ENCODE measurements at places on chromosomes 12 and 14.

- no peak for DNase-seq
Observed at GRCh38 chr12:91947459-91947858, 198.2 kb downstream of the BTG1 start.

DNA sequence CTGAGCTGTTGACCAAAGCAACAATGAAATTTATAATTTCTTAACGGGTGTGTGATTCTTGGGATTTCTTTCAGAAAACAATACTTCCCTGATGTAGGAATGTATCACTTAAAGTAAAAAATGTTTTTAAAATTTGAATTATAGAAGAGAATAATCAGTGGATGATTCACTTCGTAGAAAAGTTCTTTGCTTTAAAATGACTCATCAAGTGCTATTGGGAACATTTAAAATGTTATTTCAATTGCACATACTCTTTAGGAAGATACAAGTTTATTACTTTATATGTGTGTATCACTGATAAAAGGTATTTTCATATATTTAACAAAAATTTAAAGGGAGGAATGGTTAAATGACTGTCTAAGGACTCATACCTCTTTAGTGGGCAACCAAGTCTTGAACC is 155.3 kb downstream of the PDE3A start:
- DNase-seq, result no peak

- no peak for DNase-seq
Observed at GRCh38 chr12:105483691-105484090, 153.2 kb downstream of the C12orf75 start.

DNA sequence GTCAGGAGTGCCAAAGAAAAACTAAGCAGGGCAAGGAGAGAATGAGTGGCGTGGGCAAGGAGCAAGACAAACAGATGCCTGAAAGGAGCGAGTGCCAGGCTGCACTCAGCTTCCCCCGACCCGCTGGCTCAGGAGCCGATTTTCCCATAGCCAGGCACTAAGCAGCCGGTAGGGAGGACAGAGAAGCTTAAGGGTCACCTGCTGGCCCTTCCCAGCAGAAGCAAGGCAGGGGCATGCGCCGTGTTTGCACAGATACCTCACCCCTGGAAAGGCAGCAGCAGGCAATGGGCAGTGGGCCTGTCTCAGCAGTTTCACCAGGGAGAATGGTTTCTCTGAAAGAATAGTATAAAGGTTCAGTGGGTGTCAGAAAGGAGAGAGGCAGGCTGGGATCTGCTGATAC is 104.9 kb upstream of the FKBP4 start:
- DNase-seq, result no peak

DNA sequence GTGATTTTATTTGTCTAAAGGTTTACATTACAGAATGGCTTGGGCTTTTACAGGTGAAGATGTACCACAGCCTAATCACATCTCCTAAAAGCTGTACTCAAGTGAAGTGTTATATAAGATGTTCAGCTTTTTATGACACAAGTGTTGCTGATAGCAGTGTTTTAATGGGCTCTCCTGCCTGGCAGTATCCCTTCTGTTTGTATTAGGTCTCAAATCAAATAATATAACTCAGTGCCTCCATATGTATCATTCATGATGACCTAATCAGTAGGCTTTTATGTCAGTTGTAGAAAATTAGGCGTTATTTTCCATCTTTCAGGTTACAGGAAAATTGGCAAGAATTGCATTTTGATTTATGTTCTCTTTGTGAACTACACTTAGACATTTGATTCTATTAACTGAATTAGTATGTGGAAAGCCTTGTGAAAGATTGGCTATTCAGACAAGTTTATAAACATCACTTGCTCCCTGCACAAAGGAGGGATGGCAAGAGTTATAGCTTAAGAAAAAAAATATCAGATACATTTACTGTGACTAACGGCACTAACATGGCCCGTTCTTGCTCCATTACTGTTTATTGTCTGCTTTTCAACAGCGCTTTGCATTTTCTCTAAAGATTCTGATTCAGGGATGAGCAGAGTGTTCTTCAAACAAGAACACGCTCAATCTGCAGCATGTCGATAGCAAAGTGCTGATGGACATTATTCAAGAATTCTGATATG is 143.7 kb upstream of the DIO2 start:
- DNase-seq, result no peak

- DNase-seq, result no peak
Observed at GRCh38 chr12:75212072-75212471, 2.4 kb upstream of the KCNC2 start.

GRCh38 chr12:129771238-129771637 is 132.6 kb downstream of the TMEM132D start:
- DNase-seq, result no peak

DNA sequence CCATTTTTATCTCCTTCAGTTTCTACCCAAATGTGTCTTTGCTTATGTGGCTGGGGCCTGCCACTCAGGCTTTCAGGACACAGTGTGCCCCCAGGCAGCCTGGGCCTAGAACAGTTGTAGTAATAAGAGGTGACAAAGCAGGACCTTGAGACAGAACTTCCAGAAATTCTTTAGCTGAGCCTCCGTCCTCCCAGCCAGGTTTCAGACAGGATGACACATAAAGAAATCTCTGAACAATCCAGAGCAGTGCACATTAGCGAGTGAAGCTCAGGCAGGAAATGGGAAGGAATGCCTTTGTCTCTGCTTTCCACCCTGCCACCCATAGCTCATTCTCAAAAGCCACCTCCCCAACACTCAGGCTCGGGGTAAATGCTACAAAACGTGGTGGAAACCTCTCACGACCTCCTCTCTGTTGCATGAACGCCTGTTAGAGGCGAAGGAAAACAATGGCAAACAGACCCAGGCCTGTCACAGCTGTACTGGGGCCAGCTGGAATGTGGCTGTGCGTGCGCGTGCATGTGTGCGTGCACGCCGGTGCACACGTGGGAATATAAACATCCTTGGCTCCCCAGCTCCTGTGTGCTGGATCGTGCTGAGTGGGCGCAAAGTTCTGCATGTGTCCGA is 286.7 kb downstream of the ZFP36L1 start:
- DNase-seq, result no peak

DNA sequence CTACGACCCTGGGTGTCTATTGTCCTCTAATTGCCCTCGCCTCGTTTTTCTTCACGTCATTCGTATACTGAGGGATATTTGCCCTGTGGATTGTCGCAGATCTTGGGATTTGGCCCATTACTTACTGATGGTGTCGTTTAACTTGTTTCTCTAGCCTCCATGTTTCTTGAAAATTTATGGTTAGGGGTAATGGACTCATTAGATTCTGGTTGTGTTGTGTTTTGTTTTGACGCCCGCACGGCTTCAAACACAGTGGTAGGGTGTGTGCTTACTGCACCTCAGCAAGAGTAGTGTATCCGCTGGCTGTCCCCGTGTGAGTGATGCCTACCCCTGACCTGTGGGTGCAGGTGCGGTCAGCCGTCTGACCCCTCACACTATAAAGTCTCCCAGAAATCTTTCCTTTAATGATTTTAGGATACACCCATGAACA is 874 bp upstream of the RNU6-8 start:
- no peak for DNase-seq

- no peak for DNase-seq
Observed at GRCh38 chr14:44995196-44995595, 33.2 kb downstream of the TOGARAM1 start.

GRCh38 chr12:77120156-77121085 is 55.1 kb upstream of the E2F7 start:
- DNase-seq, result no peak

DNA sequence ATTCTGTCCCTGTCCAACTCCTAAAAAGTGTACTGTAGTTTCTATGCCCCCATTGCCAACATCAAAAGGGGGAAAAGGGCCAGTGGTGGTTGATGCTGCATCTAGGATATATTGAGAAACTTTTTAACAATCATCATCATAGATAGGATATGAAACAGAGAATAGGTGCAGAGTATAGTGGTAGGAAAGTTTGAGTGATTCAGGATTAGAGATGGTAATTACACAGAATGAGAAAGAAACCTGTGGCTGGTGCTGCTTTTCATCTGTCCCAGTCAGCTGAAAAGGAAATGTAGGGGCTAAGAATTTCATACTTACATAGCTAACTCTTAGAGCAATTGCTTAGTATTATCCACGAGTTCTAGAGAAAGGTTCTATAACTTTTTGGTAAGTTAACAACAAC is 67.6 kb downstream of the GTF2A1 start:
- DNase-seq, result no peak

DNA sequence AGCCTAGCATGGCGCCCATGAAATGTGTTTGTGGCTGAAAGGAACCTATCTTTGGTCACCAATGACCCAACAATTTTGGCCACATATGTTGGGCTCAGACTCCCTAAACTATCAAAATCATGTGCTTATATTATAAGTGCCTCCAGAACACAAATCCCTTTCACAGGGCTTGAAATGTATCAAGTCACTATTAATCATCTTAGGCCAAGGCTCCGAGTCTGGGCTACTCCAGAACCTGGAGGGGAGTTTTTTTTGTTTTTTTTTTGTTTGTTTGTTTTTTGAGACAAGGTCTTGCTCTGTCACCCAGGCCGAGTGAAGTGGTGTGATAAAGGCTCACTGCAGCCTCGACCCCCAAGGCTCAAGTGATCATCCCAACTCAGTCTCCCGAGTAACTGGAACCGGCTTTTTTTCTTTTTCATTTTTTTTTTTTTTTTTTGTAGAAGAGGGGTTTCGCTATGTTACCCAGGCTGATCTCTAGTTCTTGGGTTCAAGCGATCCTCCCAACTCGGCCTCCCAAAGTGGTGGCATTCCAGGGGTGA is 989 bp upstream of the DRAM1 start:
- no peak for DNase-seq

- DNase-seq, result no peak
Observed at GRCh38 chr14:61681413-61681812, 13.9 kb upstream of the HIF1A start.

DNA sequence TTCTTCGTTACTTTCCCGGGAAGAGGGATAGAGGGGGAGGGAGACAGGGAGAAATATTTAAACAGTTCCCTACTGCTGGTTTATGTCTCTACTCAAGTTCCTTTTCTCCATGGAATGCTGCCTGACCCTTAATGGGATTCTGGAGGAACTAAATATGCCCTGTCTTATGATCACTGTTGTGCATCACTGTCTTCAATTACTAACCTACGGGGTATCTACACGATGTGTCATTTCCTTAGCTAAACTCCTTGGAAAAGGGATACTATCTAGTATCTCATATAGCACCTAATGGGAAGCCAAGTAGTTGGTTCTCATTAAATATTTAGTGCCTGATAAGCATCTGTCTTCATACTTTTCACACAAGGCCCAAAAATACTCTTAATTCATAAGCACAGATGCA is 37.5 kb upstream of the FBLN5 start:
- DNase-seq, result no peak

- DNase-seq, result no peak
Observed at GRCh38 chr12:52089491-52089890, 10.0 kb downstream of the SMIM41 start.

DNA sequence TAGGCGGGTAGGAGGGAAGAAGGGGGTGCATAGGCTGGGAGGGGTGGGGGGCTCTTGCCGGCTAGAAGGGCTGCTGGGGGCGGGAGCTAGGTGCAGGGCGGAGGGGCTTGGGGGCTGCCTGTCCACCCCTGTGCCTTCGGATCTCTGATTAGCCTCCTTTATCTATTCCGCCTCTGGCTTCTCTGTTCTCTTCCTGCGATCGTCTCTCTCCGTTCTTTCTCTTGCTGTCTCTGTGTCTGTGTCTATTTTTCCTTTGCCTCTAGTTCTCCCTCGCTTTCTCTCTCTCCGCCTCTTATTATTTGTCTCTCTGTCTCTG is 166.7 kb upstream of the LHX5 start:
- no peak for DNase-seq

DNA sequence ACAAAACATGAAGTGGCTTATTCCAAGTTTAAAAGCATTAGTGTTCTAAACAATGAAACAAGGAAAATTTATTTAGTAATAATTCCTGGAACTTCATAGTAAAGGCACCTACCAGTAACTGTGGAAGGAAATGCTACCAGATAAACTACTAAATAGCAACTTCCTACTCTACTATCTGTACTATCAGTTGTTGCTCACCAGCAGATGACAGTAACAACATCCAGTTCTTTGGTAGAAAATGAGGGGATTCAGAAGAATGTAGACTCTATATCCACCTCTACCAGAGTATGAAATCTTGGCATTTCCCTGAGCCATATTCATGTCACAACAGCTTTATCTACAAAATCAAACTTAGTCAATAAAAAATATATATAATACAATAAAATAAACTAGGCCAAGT is 3.1 kb downstream of the ENTPD5 start:
- DNase-seq, result no peak

DNA sequence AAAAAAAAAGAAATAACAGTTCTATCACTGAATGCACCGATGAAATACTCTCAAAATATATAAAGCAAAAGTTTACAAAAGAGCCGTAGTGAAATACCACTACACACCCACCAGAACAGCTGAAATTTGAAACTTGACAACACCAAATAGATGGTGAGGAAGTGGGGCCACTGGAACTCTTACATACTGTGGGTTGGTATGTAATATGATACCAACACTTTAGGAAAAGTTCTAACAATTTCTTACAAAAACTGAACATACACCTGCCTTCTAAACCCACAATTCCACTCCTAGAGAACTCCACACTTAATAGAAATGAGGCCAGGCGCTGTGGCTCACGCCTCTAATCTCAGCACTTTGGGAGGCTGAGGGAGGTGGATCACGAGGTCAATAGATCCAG is 14.1 kb downstream of the EIF5 start:
- DNase-seq, result no peak

- no peak for DNase-seq
Observed at GRCh38 chr14:35480119-35480769, 53.7 kb upstream of the INSM2 start.

DNA sequence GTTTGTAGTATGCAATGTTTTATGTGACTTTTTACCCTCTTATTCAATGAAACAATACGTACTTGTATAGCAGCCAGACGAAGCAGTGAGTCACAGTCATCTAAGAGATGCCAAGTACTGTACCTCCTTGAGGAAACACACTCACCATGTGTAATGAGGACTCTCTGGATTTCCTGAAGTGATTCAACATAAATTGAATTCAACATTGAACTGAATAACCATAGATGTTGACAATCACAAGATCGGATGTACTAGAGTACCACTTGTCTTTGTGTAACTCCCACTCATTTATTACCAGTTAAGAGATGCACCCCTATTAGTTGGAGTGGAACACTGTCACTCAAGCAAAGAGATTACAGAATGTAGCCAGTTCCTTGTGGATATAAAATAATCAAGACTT is 175.2 kb upstream of the HMGA2 start:
- no peak for DNase-seq

GRCh38 chr12:22272335-22273151 is 62.0 kb downstream of the ST8SIA1 start:
- no peak for DNase-seq

- DNase-seq, result no peak
Observed at GRCh38 chr12:108727868-108728735, 3.2 kb downstream of the CORO1C start.

GRCh38 chr14:101716956-101717662 is 44.4 kb upstream of the PPP2R5C start:
- DNase-seq, result no peak

GRCh38 chr12:5295996-5296395 is 135.9 kb upstream of the NTF3 start:
- no peak for DNase-seq

DNA sequence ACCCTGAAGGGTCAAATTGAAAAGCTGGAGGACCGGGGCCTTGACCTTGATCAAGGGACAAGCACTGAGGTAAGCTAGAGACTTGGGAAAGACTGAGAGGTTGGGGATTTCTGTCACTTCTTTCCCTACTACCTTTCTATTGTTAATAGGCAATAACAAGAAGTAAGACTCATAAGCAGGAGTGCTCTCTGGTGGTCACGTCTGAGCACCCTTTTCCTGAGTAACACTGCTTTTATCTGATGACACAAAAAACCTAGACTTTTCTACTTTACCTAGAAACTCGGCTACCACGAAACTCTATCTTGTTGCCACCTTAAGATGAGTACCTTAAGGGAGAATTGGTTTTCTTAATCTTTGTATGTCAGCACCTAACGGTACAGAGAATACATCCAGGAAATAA is 35.5 kb upstream of the PPFIBP1 start:
- DNase-seq, result no peak

Data from stimulated activated CD8-positive, alpha-beta memory T cell treated with anti-CD3 and anti-CD28 coated beads, Interleukin-2, amount 100 ng/mL, for 1 hour (primary cell).